ENCODE measurements at places on chromosomes 7 and 10.

GRCh38 chr7:116209561-116210070 lies 723 bp upstream of the TES start:
- DNase-seq, result no peak

GRCh38 chr7:98872328-98872924 lies 2.6 kb upstream of the TMEM130 start:
- no peak for DNase-seq

GRCh38 chr10:124568339-124568738 lies 106.7 kb downstream of the LHPP start:
- DNase-seq, result no peak

GRCh38 chr7:27434756-27435400 lies 192.3 kb downstream of the EVX1 start:
- DNase-seq, result no peak

DNA sequence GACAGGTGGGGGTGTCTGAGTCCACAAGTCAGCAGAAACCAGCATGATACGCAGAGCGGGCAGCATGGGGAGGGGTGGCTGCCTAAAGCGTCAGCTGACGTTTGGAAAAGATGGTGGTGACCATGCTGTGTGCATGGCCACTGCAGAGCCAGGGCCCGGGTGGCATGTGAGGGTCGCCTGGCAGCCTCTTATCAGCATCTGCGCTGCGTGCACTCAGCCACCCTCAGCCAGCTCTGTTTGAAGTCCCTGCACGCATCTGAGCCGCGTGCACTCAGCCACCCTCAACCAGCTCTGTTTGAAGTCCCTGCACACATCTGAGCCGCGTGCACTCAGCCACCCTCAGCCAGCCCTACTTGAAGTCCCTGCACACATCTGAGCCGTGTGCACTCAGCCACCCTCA lies 61.5 kb downstream of the WDR37 start:
- DNase-seq, result no peak

DNA sequence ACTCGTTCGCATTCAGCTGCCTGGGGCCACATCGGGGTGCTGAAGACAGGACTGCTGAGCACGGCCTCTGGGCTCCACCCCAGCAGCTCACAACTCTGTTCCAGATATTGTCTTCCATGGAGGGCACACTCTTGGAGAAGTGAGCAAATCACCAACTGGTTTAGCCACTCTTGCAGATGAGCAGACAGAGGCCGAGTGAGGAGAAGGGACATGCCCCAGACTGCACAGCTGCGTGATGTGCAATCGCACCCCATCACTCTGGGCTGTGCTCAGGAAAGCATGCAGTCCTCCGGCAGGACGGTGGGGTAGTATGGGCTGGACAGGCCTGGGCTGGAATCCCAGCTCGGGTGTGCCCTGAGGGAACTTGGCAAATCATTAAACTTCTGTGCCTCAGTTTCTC lies 111.6 kb downstream of the FAM53B start:
- DNase-seq, result no peak

- DNase-seq, result no peak
Measured at GRCh38 chr7:98294326-98294725, 12.8 kb downstream of the BRI3 start.
